ENCODE measurements at places on chromosomes 16 and 17.

DNA sequence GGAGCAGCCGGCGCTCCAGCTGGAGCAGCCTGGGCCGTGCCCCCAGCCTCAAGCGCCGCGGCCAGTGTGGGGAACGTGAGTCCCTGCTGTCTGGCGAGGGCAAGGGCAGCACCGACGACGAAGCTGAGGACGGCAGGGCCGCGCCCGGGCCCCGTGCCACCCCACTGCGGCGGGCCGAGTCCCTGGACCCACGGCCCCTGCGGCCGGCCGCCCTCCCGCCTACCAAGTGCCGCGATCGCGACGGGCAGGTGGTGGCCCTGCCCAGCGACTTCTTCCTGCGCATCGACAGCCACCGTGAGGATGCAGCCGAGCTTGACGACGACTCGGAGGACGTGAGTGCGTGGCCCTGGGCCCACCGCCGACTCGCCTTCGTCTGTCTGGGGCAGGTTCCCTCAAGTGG, 16.0 kb downstream of the TPSG1 start:
- DNase-seq: no peak

- DNase-seq: peak; percentile 83
Observed at GRCh38 chr17:491086-492021, 138.7 kb upstream of the RPH3AL start.

DNA sequence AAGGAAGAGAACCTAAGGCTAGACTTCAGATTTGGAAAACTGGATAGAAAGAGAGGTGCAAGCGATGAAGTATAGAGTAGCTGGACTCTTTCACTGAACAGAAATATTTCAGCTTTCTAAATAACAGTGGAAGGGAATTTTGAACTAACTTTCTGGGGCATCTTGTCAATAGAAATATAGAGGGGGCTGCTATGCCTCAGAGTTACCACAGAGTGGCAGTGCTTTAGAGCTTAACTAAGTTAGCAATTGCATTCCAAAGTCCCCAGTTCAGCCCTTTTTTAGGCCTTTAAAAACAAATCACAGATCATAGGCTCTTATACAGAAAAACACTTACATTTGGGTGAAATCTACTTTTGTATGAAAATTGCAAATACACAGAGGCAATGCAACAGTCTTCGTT, 154.2 kb upstream of the CDH8 start:
- DNase-seq: no peak

DNA sequence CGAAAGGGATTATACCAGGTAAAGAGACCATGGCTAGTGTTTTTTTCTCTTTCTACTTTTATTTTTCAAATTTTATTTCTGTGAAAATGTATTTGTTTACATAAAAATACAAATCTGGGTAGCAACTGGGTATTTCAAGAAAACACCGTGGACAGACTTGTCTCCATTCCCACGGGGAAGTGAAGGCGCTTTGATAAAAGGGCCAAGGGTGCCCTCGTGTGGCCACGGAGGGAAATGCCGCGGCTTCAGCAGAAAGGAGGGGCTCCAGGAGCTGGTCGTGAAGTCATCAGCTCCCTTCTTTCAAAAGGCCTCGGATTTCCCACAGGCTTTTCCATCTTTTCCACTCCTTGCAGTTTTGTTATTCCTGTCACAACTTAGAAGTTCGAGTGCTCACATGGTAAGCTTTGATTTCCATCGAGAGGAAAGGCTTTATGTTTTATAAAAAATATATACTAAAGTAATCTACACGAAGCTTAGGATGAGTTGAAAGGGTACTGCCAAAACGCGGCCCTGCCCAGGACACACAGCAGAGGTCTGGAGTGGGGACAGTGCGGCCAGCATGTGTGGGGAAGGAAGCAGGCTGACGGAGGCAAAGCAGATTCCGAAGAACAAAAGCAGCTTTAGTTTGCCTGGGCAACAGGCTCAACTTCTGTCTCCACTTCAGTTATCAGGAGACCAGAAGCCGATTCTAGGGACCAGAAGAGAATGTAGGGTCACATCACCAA, 15.3 kb upstream of the MNT start:
- peak; percentile 85 for DNase-seq

GRCh38 chr17:66330646-66331037, 28.2 kb downstream of the PRKCA start:
- DNase-seq: no peak

- DNase-seq: no peak
Observed at GRCh38 chr16:73882033-73882432, 414.6 kb upstream of the PSMD7 start.

- no peak for DNase-seq
Observed at GRCh38 chr17:21523497-21524210, 147.5 kb downstream of the KCNJ12 start.

DNA sequence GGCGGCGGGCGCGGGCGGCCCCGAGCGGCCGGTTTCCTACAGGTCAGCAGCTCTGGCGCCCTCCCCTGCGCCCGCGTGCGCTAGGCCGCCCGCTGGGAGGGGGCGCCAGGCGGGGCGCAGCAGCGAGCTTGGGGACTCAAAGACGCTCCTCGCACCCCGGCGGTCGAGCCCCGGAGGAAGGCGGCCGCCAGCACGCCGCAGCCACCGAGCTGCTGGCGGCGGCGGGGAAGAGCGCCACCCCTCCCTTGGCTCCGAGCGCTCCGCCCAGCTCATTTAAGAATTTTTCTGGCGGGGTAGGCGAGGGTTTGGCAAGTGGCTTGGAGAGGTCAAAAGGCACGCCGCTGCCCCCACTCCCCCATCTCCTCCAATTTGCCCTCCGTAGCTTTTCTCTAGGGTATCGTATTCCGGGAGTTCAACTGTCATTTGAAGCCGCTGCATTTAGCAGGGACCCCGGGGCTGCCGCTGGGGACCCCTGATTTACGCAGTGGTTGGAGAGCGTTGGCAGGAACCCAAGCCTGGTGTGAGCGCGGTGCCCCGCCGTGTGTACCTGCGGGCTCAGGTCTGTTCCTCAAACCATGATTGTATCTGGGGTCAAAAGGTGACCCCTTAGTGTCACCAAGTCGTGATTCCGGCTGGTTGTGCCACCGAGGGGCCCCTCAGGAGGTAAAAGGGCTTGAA, 59.5 kb upstream of the GSE1 start:
- peak; percentile 54 for DNase-seq

GRCh38 chr17:13355054-13355453, 246.7 kb downstream of the HS3ST3A1 start:
- no peak for DNase-seq

DNA sequence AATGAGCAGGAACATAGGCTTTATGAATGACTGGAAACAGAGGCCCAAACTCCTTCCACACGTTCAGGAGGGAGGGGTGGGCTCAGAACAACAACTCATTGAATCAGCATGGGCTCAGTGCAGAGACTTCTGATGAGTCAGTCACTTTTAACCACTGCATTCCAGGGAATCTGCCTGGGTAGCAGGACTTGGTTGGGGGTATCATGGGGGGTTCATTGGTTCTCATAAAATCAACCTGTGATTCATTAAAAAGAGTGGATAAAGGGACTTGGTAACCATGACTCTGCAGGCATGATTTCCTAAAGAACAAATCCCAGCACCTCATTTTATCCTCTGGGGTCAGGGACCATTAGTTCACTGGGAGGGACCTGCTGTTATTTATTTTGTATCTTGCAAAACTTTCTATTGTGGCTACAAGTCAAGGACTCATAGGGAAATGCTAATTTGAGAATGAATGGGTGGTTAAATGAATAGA, 13.8 kb downstream of the ITGB3 start:
- DNase-seq: peak; percentile 89

DNA sequence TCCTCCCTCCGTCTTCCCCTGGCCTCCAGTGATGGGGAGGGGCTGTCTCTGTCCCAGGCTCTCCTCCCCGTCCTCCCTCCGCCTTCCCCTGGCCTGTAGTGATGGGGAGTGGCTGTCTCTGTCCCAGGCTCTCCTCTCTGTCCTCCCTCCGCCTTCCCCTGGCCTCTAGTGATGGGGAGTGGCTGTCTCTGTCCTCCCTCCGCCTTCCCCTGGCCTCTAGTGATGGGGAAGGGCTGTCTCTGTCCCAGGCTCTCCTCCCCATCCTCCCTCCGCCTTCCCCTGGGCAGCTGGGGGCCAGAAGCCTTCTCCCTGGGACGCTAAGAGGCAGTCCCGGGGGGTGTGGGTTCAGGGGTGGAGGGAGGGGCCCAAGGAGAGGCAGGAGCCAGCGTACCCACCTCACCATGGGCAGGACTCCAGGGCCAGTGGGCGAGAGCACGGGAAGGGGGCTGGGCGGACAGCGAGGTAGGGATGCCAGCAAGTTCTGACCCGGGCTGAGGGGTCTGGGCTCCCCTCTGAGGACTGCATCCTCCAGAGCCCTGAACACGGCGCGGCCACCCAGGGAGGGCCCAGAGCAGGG, 14.8 kb downstream of the UTS2R start:
- DNase-seq: no peak

- DNase-seq: no peak
Observed at GRCh38 chr17:1104222-1104621, 75.6 kb downstream of the ABR start.

GRCh38 chr16:23334457-23334853, 32.4 kb downstream of the SCNN1B start:
- no peak for DNase-seq

DNA sequence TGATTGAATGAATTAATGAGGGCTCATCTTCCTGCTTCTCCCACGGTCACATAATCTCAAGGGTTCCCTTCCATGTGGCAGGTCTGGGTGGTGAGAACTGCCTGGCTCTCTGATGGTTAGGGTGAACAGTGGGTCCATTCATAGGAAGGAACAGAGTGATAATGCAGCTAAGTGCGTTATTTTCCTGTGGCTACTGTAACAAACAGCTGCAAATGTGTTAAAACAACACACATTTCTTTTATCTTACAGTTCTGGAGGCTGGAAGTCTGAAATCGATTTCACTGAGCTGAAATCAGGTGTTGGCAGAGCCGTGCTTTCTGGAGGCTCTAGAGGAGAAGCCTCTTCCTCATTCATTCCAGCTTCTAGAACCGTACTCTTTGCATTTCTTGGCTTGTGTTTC, 95.3 kb downstream of the BMERB1 start:
- DNase-seq: no peak

Data from AG10803 (cell line).